ENCODE measurements at places on chromosomes 5 and 9. TPM values are rescaled to one million over a fixed set of nuclear protein-coding genes. Genes with fewer than 3 reads are reported as not detected.

DNA sequence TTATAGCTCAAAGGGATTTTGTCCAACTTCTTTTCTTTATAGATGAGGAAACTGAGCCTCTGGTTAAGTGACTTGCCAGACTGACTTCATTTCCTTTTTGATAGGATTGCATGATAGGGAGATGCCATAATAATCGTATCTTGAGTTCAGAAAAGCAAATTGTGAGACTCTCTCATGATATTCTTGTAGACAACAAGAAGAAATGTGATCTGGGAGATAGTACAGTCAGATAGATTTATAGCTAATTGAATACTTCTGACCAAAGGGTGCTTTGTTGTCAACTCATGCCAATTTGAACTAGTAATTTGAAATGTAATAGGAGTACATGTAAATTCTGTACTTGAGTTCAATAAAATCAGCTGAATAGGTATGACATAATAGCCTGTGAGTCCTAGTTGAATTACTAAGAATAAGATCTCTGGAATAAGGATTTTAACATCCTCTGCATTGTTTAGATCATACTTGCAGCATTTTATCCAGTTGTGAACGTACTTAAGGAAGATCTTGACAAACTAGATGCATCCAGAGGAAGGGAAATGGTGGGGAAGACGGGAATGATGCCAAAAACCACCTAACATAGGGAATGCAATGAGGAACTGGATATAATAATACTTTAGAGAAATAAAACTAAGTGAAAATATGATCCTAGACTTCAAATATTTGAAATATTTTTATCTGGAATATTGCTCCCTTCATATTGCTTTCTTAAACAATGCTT lies 25.5 kb downstream of the CWC27 start:
- no peak for DNase-seq

DNA sequence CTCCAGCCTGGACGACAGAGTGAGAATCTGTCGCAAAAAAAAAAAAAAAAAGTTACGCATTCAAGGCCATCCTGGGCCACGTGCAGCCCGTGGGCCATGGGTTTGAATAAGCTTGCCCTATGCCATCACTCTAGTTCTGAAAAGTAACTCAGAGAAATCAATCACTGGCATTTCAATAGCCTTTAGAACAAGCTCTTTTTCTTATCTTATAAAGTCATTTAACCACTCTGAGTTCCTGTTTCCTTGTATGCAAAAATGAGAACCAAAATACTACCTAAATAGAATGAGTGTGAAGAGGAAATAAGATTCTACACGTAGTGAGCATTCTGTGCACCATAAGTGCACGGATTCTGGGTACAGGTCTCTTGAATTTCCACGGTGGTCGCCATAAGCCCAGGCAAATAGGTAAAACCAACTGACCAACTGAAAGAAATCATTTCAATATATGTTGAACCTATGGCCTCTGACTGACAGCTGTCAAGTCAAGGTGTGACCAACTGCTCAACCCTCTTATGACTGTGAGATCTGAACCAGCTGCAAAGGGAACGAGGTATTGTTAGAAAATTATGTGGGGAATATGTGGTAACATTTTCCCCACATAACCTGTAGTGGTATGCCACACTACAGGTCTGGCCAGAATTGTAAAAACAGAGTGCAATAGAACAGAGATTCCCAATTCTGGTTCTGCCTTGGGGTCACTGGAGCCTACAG lies 143.9 kb upstream of the LHFPL2 start:
- DNase-seq: no peak

- no peak for DNase-seq
Measured at GRCh38 chr9:125744616-125745015, 2.6 kb upstream of the PBX3 start.

- no peak for DNase-seq
Measured at GRCh38 chr5:22835686-22836085, 17.5 kb downstream of the CDH12 start.

GRCh38 chr9:83933790-83934189 lies 12.6 kb upstream of the KIF27 start:
- no peak for DNase-seq

DNA sequence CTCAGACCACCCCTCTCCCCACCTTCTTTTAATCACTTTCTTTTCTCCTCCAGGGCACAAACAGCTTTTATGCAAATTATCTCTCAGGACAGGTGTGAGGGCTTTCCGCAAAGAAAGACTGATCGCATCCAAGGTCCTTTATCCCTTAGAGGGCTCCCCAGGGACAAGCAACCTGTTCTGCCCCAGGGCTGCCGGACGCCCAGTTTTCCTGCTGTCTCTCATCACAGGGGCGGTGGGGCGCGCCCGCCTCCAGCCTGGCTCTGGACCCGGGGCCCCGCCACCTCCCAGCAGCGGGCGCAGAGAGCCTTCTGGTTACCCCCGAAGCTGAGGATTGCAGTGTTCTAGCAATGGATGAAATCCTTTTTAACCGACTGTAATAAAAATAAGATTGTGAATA lies 266.1 kb downstream of the CWC27 start:
- DNase-seq: no peak

DNA sequence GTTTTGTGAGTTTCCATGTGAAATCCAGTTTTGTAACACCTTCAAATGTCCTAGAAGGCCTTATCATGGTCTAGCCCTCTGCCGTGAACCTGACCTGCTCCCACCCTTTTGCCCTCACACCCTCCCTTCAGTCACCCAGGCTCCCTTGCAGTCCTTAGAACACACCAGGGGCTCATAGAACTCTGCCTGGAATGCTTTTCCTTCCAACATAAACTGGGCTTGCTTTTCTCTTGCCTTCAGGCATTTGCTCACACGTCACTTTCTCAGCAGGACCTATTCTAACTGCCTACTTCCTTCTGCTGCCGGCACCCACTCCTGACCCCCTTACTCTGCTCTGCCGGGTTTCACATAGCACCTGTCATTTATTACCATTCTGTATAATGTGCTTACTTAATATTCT lies 111.9 kb downstream of the PDE8B start:
- DNase-seq: no peak

GRCh38 chr5:40676613-40677343 lies 2.9 kb upstream of the PTGER4 start:
- peak; percentile 43 for DNase-seq

GRCh38 chr5:135225856-135226560 lies 173.0 kb downstream of the MACROH2A1 start:
- DNase-seq: no peak

- DNase-seq: peak; percentile 21
Measured at GRCh38 chr5:151591144-151591819, at the start of gene FAT2. FAT2 (minus strand) TSS chr5:151591331; CDS start chr5:151568931, 22,400 bp downstream.

GRCh38 chr5:92769978-92770377 lies 811.0 kb downstream of the NR2F1-AS1 start:
- no peak for DNase-seq

- DNase-seq: no peak
Measured at GRCh38 chr5:18375641-18376040, 741.4 kb downstream of the TAF11L14 start.

DNA sequence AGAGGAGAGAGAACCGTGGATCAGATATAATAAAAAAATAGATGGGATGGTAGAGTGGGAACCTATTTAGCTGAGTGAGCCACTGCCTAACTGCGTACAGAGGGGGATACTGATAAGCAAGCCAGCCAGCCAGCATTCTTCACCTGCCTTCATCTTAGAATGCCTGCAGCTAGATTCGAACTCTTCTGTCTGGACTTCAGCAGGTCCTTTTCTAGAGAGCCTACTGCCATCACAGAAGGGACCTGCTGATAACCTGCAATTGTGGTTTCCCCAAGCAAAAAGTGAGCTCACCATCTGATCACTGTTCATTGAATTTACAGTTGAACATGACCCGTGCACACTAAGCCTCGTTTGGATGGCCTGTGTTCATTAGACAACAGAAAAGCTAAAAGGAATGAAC lies 109.4 kb downstream of the CDC42SE2 start:
- no peak for DNase-seq

DNA sequence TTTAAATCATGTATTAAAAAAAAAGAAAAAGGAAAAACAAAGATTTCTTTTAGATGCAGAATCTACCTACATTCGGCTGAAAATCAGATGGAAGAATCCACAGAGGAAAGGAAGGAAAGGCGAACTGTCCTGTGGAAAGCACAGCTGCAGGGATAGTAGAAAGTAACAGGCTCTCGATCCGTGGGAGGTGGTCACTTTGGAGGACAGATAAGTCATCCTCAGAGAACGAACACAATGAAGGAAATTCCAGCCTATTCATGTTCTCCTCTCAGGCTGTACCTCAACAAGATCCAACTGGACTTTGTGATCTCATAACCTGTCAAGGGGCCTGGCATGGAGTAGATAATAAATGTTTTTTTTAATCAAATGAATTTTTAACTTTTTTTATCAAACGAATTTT lies 72.8 kb downstream of the NR6A1 start:
- DNase-seq: no peak

- no peak for DNase-seq
Measured at GRCh38 chr5:143771189-143771588, 40.8 kb upstream of the HMHB1 start.

- peak; percentile 29 for DNase-seq
Measured at GRCh38 chr9:108272349-108272899, 583.4 kb downstream of the ACTL7B start.

DNA sequence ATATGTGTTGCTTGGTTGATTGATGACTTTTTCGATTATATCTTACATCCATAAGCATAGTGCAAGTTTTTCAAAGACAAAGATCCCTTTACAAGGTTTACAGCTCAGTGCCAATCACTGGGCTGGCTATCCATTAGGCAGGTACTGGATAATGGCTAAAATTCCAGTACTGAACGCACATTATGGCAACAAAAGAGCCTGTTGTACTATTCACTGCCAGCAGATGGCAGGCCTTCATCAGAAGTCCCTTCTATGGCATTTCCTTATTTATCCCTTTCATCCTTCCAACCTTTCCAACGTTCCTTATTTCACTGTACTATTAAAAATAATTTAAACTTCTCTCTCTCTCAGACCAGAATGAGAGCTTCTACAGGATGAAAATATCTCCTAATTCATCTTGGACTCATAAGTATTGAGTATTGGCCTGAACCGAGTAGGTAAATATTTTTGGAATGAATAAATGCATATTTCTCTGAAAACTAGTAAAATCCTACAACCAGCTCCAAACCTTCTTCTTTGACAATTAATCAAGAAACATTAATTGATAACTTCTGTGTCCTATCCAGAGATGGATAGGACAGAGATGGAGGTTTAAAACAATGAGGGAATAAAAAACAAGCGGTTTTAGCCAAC lies 6.7 kb upstream of the WNT8A start:
- DNase-seq: peak; percentile 63

- no peak for DNase-seq
Measured at GRCh38 chr9:93225417-93225816, 41.5 kb downstream of the WNK2 start.

DNA sequence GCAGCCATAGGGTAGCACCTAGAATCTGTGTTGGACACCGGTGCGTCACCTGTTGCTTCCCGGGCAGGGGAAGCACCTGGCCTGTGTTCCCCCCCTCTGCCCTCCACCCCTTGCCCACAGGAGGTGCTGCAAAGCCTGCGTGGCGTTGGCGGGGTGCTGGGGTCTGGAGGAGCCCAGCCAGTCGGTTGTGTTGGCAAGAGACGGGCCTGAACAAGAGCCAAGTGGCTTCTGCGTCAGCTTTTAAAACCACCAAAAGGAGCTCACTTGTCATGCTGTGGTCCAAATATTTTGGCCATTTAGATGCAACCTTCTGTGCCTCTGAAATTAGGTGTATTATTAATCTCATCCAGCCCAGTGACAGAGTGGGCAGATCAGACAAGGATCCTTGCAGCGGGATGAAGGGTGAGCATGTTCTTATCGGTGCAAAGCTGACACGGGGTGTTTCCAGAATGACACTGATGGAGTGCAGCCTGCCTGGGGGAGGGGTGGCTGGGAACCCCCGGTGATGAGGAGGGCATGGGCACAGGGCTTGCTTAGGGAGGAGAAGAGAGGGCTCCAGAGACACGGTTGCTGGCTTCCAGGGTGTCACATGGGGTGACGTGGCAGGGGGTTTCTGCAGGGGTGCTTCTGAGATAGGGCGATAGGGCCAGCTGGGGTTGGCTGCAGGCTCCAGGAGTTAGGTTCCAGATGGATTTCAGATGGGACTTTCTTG lies 9.7 kb upstream of the RXRA start:
- DNase-seq: no peak

DNA sequence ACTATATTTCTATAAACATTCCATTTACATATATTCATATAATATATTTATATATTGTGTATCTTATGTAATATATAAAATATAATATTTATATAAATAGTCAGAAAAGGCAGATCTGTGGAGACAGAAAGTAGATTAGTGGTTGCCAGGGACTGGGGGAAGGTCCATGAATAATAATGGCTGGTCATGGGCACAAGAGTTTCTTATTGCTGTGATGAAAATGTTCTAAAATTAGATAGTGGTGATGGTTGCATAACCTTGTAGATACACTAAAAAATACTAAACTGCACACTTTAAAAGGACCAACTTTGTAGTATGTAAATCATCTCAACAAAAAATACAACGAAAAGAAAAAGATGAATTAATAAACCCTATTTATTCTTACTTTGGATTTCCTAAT lies 47.3 kb downstream of the NUP155 start:
- DNase-seq: no peak

GRCh38 chr9:4442806-4443205 lies 47.5 kb upstream of the SLC1A1 start:
- no peak for DNase-seq

DNA sequence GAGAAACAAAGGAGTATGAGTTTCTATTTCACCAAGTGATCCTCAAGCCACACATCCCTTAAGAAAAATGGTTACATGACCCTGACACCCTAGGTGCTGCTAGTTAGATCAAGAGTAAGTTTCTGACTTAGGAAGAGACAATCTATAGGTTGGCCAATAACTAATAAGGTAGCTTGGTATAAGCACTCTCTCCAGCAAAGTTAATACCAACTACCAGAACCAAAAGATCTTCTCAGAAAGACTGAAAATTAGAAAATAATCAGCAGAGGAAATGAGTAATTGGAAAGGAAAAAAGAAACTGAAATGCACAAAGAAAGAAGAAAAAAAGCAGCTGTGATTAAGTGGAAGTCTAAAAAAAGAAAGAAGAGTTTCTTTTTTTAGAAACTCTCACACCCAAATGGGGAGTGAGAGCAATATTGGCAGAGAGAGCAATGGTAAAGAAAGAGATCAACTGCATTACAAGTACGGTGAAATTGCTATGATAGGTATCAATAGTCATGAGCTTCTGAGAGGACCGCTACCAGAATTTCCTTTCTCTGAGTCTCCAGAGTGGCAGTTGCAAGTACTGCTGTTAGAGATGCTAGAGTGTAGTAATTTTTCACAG lies 195.5 kb downstream of the TMEM167A start:
- no peak for DNase-seq

Gene PCDHGA5
- 2.7 TPM for polyA plus RNA-seq

Gene C5orf52
- polyA plus RNA-seq: not detected

Gene KIF27
- polyA plus RNA-seq: 27.4 TPM

Gene CACFD1
- 27.3 TPM for polyA plus RNA-seq

Gene SH3RF2
- 5.4 TPM for polyA plus RNA-seq

Gene MRNIP
- 50.5 TPM for polyA plus RNA-seq

Gene HRCT1
- polyA plus RNA-seq: 0.30 TPM

Gene LCN1
- not detected for polyA plus RNA-seq

Gene SCGB3A2
- 0.73 TPM for polyA plus RNA-seq

Gene OGN
- polyA plus RNA-seq: 40.2 TPM

Gene IQGAP2
- polyA plus RNA-seq: 77.6 TPM

Gene GDA
- polyA plus RNA-seq: 0.47 TPM

Data from left kidney (tissue), 8 donors.